ENCODE measurements at places on chromosomes 16 and 17.
A peak's percentile ranks its signal among the peaks of the same experiment; 100 is the strongest.

- DNase-seq = no peak
These were observed 50.6 kb downstream of the MGAT5B start for GRCh38 chr17:76918811-76919210.

DNA sequence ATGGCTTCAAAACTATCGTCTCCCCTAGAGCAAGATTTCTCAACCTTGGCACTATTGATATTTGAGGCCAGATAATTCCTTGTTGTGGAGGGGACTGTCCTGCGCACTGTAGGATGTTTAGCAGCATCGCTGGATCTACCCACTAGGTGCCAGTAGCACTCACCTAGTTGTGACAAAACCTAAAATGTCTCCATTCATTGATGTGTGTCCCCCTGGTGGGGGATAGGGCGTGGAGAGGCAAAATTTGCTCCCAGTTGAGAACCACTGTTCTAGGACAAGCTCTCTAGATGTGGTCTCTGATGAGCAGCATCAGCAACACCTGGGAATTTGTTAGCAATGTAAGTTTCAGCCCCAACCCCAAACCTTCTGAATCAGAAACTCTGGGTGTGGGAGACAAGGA is 259.0 kb downstream of the XYLT1 start:
- no peak for DNase-seq

- no peak for DNase-seq
These were observed 633 bp downstream of the TBC1D16 start for GRCh38 chr17:80034791-80035686.

- no peak for DNase-seq
These were observed 34.6 kb upstream of the TOX3 start for GRCh38 chr16:52581530-52581929.

- DNase-seq = peak; percentile 24
These were observed 12.5 kb downstream of the TOM1L2 start for GRCh38 chr17:17959520-17960361.

Measured in fibroblast of the conjunctiva (primary cell).